ENCODE measurements at places on chromosomes 4 and X. TPM values are rescaled to one million over a fixed set of nuclear protein-coding genes. Genes with fewer than 3 reads are reported as not detected.
A peak's percentile ranks its signal among the peaks of the same experiment; 100 is the strongest.

The GPC3 gene
- total RNA-seq = not detected

GRCh38 chr4:132396636-132397035 lies 752.5 kb upstream of the PCDH10 start:
- DNase-seq = no peak

GRCh38 chrX:136629084-136629750 lies 18.7 kb upstream of the CD40LG start:
- no peak for DNase-seq

DNA sequence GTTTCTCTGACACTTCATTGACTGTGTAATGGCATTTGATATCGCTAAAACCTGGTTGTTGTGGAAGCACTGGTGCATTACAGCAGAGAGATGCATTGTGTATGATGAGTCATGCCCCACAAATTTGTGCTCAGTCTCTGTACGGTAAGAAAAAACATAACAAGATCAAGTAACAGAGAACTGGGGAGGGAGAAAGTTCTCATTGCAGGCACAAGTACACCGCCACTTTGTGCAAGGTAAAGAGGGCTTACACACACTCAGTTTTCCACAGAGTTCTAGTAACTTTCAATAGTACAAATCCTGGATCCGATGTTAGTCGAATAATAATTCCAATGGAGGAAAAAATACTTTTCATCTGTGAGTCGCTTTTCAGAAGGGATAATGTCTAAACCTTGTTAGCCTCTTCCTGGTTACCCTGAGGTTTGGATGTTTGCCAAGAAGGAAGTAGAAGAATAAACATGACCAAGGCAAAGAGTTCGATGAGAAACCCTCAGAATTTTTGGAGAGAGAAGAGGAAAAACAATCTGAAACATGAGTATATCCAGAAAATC lies 512.5 kb upstream of the SLIT2 start:
- DNase-seq = peak; percentile 85

GRCh38 chr4:78863254-78863869 lies 75.9 kb downstream of the PAQR3 start:
- no peak for DNase-seq

GRCh38 chr4:56197387-56197786 lies 189.9 kb downstream of the AASDH start:
- DNase-seq = no peak

The USP17L29 gene
- not detected for total RNA-seq

The CT47B1 gene
- total RNA-seq = not detected

GRCh38 chr4:151355155-151355554 lies 29.8 kb upstream of the SH3D19 start:
- no peak for DNase-seq

The UCP1 gene
- total RNA-seq = not detected

The SHOX gene
- total RNA-seq = not detected

- DNase-seq = no peak
These were observed 116.7 kb downstream of the FNIP2 start for GRCh38 chr4:158885564-158885963.

The MAGEA2B gene
- not detected for total RNA-seq

The SPANXA1 gene
- total RNA-seq = not detected

GRCh38 chrX:7164174-7164573 lies 16.2 kb upstream of the PUDP start:
- no peak for DNase-seq

GRCh38 chr4:73701116-73701515 lies 39.3 kb upstream of the CXCL8 start:
- DNase-seq = no peak

GRCh38 chrX:78326401-78326800 lies 1.0 kb downstream of the CYSLTR1 start:
- DNase-seq = no peak

The NPY2R gene
- total RNA-seq = not detected

The MAGEA12 gene
- not detected for total RNA-seq

DNA sequence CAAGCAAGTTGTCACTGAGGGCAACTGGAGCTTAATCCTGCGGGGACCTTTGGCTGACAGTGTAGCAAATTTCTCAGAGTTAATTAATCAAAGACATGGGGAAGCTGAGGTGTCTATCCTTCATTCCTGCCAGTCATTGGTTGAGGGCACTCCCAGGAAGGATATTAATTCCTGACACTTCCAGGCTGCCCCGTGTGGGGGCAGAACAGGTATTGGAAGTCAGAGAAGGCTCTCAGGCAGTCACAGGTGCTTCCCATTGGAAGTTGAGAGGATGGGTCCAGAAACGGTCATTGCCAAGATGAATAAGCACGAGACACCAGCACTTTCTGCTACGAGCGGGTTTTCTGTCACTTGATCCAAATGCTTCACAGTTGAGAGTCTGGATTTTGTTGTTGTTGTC lies 29.1 kb upstream of the CD38 start:
- no peak for DNase-seq

The PDGFRA gene
- 1.5 TPM for total RNA-seq

- no peak for DNase-seq
These were observed 50.0 kb upstream of the MTNR1A start for GRCh38 chr4:186605261-186605865.

- DNase-seq = no peak
These were observed 117.9 kb upstream of the HAND2 start for GRCh38 chr4:173647902-173648301.

- DNase-seq = peak; percentile 65
These were observed 141.7 kb downstream of the HHIP start for GRCh38 chr4:144787365-144788258.

DNA sequence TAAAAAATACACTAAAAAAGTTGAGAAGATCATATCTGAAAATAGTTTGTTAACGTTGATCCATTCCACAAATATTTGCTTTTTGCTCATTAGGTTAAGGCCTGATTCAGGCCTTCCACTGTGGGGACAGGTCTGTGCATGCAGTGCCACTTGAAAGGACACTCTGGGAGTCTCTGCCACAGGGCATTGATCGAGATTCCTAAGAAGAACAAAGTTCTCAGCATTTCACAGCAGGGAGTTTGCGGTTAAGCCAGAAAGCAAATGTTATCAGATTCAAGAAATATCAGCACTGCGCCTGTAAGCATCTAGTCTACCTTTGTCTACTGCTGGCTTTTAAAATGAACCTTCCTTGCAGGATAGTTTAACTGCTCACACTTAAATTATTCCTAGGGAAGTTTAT lies 62.2 kb upstream of the TNIP3 start:
- no peak for DNase-seq

- no peak for DNase-seq
These were observed 69.5 kb downstream of the APBB2 start for GRCh38 chr4:41144812-41145211.

DNA sequence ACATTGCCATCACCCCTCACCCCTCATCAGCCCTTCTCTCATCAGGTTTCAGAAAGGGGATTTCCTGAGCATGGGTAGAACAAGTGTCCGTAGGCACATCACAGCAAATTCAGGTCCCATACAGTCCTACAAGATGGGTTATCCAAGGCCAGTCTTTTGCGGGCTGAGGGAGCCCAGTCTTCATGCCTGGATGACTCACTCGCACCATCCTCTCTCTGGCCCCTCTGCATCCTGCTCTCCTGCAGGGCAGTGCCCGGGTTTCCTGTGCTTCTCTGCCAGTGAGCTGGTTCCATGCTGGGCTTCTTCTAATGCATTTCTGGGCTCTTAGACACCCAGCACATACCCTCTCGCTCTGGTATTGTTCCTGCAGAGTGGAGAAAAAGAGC lies 7.3 kb upstream of the INTS6L start:
- peak; percentile 6 for DNase-seq

GRCh38 chr4:54840992-54841768 lies 183.4 kb downstream of the KIT start:
- no peak for DNase-seq

The SMIM10 gene
- total RNA-seq = 2.6 TPM

GRCh38 chr4:83371936-83372335 lies 37.3 kb upstream of the HPSE start:
- no peak for DNase-seq

The FAM3A gene
- total RNA-seq = 25.5 TPM

The SMIM10L2A gene
- 0.70 TPM for total RNA-seq

GRCh38 chrX:20434986-20435385 lies 168.3 kb upstream of the RPS6KA3 start:
- no peak for DNase-seq

The VCX3B gene
- not detected for total RNA-seq

- DNase-seq = no peak
These were observed 172.8 kb downstream of the SMIM20 start for GRCh38 chr4:26086621-26087441.

- DNase-seq = no peak
These were observed 349.2 kb downstream of the IQCM start for GRCh38 chr4:149466446-149466845.

DNA sequence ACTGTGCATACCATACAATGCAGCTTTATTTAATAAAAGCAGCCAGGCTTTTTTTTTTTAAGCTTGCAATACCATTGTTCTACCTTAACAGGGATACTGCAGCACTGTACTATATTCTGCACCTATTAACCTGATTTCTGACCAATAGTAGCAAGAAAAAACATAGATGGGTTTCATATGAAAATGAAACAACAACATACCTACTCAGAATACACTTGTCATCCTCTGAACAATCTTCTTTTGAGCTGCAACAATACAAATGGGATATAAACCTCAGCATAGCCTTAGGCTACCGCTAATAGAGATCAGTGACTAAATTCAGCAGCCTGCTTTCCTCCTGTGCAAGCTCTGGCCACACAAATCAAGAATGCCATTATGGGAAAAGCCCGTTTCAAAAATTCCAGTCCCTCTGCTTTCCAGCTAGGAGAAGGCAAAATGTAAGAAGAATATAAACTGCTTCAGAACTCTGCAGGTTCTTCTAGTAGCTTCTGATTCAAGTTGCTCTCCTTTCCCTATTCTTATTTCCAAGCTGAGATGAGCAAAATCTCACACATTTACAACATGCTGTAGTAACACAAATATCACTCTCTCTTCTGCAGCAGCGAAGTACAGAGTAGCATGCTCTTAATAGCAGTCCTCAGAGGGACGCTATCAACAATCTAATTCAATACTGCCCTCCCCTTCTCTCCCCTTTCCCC lies 143.4 kb downstream of the KLHL13 start:
- no peak for DNase-seq

DNA sequence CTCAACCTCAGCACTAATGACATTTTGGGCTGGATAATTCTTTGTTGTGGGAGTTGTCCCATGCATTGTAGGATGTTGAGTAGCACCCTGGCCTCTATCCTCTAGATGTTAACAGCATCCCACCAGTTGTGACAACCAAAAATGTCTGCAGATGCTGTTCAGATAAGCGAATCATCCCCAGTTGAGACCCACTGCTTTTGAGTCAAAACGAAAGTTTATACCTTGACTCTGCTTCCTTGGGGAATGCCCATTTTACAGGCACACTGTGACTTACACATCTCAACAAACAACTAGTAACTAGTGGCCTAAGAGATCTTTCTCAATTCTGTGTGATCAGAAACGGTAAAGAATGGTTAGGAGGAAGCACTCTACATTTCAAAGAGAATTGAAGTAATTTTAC lies 37.0 kb downstream of the SEPSECS start:
- no peak for DNase-seq

- peak; percentile 51 for DNase-seq
These were observed 124.2 kb upstream of the EOLA2 start for GRCh38 chrX:150062292-150063137.

DNA sequence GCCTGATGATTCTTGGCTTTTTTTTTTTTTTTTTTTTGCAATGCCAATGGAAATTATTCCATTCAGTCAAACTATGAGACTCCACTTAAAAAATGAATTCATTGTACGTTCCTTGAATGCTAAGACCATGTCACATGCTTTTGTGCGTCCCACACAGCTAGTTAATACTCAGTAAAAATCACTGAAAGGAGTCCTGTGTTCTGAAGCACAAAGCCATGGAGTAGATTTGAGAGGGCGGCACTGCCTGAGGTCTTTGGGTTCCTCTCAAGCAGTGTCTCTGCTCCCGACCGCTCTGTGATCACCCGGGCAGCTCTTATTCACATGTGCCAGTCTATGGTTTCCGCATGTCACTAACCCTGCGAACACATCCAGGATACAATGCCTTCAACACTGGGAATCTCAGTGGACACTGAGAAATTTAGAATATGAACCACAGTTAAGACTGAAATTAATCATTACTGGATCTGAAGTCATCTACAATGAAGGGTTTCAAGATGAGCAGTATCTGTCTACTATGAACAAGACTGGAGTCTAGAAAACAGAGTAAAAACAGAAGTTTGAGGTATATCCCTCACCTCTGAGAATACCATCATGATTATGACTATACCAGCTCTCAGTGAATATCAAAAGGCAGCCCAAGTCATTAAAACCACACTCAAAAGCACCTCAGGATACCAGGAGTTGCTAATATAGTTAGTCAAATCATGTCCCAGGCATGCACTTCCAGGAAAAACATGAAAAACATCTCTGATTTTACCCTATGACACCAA lies 193.0 kb downstream of the MGST2 start:
- no peak for DNase-seq

DNA sequence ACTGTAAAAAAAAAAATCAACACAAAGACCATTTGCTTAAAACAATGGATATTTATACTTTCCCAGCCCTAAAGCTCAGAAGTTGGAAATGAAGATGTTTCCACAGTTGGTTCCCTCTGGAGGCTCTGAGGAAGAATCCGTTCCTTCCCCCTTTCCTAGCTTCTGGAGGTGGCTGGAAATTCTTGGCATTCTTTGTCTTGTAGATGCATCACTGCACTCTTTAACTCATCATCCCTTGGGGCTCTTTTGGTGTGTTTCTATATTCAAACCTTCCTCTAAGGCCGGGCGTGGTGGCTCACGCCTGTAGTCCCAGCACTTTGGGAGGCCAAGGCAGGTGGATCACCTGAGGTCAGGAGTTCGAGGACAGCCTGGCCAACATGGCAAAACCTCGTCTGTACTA lies 78.7 kb downstream of the VCX3A start:
- DNase-seq = no peak

DNA sequence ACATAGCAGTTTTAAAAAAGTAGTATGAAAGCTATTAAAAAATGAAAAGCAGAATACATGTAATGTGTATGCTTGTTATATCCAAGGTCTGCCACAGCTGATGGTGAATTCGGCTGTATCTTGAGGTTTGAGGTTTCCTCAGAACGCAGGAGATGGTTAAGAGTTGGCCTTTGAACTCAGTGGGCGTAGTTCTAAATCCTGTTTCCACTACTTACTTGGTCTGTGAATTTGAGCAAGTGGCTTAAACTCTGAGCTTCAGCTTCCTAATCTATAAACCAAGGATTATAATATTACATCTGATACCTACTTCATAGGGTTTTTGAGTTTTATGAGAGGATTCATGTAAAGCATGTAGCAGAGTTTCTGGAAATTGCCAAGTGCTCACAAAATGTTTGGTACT lies 125.2 kb downstream of the STIM2 start:
- DNase-seq = no peak

The PNMA5 gene
- total RNA-seq = not detected

The HSPA4L gene
- total RNA-seq = 4.4 TPM
